GM23338 (cell line): ENCODE measurements at places on chromosomes 7 and 10. TPM values are rescaled to one million over a fixed set of nuclear protein-coding genes. Genes with fewer than 3 reads are reported as not detected.

DNA sequence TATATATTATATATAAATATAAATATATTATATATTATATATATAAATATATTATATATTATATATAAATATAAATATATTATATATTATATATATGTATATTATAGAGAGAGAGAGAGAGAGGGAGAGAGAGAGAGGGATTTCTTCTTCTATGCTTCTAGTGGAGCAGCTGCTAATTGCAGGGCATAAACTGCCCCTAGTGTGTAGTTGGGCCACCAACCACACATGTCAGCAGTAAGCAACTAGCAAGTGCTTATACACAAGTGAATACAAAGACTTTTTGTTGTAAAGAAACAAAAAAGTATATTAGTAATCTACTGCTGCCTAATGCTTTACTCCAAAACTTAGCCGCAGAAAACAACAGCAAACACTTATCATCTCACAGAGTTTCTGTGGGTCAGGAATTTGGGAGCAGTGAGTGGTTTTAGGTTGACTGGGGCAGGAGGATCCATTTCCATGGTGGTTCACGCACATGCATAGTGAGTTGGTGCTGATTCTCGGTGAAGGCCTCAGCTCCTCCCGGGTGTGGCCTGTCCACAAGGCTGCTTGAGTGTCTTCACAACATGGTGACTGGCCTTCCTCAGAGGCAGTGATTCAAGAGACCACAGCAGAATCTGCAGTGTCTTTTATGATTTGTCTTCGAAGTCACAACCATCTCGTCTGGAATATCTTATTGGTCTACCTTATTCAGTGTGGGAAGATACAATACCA is 25.5 kb upstream of the BAG3 start:
- H3K27me3 ChIP-seq: no peaks in the 10 kb centered on the region
- no peaks in the 10 kb centered on the region for H3K36me3 ChIP-seq
- DNase-seq: no peak
- H3K4me1 ChIP-seq: no peaks in the 10 kb centered on the region
- no peak overlapping the region for H3K27ac ChIP-seq

DNA sequence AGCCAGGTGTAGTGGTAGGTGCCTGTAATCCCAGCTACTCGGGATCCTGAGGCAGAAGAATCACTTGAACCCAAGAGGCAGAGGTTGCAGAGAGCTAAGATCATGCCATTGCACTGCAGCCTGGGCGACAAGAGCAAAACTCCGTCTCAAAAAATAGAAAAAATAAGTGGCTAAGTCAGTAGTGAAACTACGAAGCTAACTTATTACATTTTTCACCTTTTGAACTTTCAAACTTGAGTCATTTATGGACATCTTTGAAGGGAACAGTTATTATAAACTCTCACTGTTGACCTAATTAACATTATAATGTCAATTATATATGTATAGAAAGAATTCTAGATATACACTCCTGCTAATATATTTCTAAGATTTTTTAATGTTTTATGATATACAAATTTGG is 541.5 kb upstream of the C7orf33 start:
- H3K4me3 ChIP-seq: no peak overlapping the region
- H3K27me3 ChIP-seq: no peaks in the 10 kb centered on the region
- DNase-seq: no peak
- H3K27ac ChIP-seq: no peak overlapping the region

DNA sequence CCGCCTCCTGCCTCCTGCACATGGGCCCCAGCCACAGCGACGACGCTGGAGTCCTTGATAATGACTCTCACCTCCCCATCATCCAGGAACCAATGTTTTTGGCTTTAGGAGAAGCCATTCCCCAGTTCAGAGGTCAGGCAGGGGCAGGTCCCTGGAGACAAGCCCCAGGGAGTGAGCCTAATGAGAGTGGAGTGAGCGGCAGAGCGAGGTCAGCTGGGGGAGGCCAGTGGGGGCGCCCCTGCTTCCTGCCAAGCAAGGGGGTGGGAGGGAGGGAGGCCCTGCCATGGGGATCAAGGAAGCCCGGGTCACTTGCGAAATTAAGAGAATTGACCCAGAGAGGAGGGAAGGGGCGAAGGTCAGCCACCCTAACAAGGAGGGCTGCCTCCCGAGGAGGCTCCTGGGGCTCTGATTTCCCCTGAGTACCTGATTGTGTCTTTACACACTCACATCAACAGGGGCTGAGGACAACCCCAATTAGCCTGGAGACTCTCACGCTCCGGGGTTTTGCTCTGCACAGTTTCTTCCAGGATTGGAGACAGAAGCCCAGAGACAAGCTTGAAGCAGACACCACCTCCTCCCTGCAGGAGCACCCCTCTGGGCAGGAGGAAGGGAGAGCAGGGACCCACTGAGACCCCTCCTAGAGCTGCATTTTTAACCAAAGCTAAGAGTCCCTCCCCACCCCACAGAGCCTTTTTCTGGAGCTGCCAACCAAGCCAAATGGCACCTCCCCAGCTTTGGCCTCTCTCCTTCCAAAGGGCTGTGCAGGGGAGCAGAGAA is 112.1 kb downstream of the COL13A1 start:
- DNase-seq: no peak
- no peak overlapping the region for H3K27ac ChIP-seq
- H3K27me3 ChIP-seq: no peaks in the 10 kb centered on the region
- H3K36me3 ChIP-seq: no peaks in the 10 kb centered on the region
- no peak overlapping the region for H3K4me3 ChIP-seq

DNA sequence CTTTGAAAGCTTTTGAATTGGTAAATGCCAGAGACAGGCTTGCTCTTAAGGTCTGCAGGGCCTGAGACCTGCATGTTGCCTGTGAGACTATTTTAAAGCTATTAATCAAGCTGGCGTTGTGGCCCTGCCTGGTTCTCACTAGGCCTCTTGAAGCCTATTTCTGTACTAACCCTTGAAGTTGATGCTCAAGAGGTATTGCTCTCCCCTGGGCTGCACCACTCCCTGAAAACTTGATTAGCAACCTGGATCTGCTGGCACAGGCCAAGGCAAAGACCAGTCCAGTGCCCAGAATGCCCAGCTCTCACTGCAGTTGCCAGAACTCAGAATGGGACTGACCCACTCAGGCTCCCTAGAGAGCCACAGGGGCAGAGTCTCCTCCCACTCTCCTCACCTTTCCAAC is 220.0 kb upstream of the MEOX2 start:
- H3K4me3 ChIP-seq: no peak overlapping the region
- H3K27ac ChIP-seq: no peak overlapping the region
- H3K4me1 ChIP-seq: no peaks in the 10 kb centered on the region
- no peaks in the 10 kb centered on the region for H3K27me3 ChIP-seq
- H3K36me3 ChIP-seq: no peaks in the 10 kb centered on the region
- no peak for DNase-seq

- H3K27ac ChIP-seq: no peak overlapping the region
- no peak for DNase-seq
- no peaks in the 10 kb centered on the region for H3K27me3 ChIP-seq
- no peak overlapping the region for H3K4me3 ChIP-seq
These were observed 13.1 kb downstream of the FXYD4 start for GRCh38 chr10:43384252-43385221.

DNA sequence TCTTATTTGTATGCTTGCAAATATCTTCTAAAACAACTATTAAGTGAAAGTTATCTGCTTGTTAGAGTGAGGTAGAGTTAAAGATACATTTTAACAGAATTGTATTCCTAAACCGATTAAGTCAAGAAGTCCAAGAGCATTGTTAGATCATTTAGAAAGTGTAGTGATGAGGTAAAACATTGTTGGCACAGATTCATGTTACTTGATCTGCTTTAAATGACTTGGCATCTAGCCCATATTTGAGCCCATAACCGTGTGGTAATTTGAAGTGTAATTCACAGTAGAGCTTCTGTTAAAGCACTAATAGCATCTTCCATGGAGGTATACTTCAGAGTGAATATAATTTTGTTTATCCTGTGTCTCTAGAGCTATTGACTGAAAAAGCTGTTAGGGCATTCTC is 62.1 kb downstream of the PTEN start:
- no peak overlapping the region for H3K4me3 ChIP-seq
- no peaks in the 10 kb centered on the region for H3K36me3 ChIP-seq
- no peak overlapping the region for H3K27ac ChIP-seq
- no peak for DNase-seq
- peaks cover 67% of the 10 kb centered on the region for H3K4me1 ChIP-seq
- no peaks in the 10 kb centered on the region for H3K27me3 ChIP-seq

GRCh38 chr7:4641091-4641666 is 40.9 kb upstream of the FOXK1 start:
- peaks cover 9% of the 10 kb centered on the region for H3K27me3 ChIP-seq
- no peaks in the 10 kb centered on the region for H3K36me3 ChIP-seq
- no peak overlapping the region for H3K27ac ChIP-seq
- H3K4me3 ChIP-seq: peak overlapping the region; percentile 62
- no peak for DNase-seq

DNA sequence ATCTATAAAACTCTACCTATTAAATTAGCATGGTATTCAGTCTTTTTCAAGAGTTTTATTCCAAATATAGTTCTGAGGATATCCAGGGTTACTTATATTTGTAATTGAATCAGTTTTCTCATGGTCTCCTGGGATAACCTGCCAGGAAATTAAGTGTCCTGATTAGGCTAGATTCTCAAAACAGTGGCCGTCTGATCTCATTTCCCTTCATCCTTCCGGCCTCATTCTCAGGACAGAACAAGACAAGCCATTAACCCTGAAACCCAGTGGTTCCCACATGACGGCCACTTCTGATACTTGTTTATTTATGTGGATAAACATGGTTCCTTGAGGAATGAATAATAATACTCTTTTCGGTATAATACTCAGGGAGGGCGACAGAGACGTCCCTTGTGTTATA is 417.6 kb upstream of the POT1 start:
- no peaks in the 10 kb centered on the region for H3K27me3 ChIP-seq
- no peaks in the 10 kb centered on the region for H3K36me3 ChIP-seq
- H3K4me3 ChIP-seq: no peak overlapping the region

DNA sequence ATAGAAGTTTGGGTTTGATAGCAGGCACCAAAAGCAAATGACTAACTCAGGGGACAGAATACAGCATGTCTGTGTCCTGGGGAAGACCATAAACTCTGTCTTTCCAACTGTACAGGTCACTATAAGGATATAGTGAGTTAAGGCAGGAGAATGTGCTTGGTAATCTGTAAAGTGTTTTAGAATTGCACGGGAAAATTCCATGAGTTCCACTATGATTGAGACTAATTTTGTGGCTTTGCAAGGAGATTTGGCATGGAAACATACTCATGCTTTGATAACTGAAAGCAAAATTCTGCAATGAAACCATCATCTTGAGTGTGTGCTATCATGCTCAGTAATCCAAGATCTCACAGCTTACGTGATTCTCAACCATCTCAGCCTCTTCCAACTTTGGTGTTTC is 152.6 kb downstream of the PKD1L1 start:
- no peak overlapping the region for H3K4me3 ChIP-seq
- no peak overlapping the region for H3K27ac ChIP-seq
- no peak for DNase-seq
- no peaks in the 10 kb centered on the region for H3K27me3 ChIP-seq
- H3K36me3 ChIP-seq: no peaks in the 10 kb centered on the region

DNA sequence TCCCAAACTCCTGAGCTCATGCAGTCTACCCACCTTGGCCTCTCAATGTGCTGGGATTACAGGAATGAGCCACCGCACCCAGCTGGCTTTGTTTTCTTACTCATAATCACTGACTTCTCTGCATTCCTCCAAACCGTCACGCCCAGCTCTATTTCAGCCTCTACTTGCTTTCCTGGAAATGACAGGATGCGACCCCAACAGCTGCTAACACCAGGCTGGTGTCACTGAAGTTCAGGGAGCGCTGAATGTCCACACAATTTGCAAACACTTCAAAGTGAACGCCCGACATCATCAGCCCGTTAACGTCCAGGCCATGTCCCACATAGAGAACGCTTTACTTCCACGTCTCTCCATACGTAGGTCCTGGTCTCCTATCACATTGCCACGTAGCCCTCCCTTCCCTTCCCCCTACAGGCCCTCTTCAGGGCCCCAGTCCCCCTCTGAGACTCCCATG is 12.8 kb upstream of the PROSER2 start:
- no peak for DNase-seq
- H3K36me3 ChIP-seq: no peaks in the 10 kb centered on the region
- H3K27me3 ChIP-seq: no peaks in the 10 kb centered on the region
- no peak overlapping the region for H3K27ac ChIP-seq
- H3K4me1 ChIP-seq: peaks cover 3% of the 10 kb centered on the region; the same call in 1 of the 2 replicates

- no peak overlapping the region for H3K27ac ChIP-seq
- DNase-seq: no peak
- H3K4me1 ChIP-seq: peaks cover 5% of the 10 kb centered on the region; the same call in 1 of the 2 replicates
- peaks cover 33% of the 10 kb centered on the region; the same call in 1 of the 2 replicates for H3K36me3 ChIP-seq
- H3K27me3 ChIP-seq: no peaks in the 10 kb centered on the region
These were observed 8.6 kb downstream of the VIM start for GRCh38 chr10:17236468-17237148.

DNA sequence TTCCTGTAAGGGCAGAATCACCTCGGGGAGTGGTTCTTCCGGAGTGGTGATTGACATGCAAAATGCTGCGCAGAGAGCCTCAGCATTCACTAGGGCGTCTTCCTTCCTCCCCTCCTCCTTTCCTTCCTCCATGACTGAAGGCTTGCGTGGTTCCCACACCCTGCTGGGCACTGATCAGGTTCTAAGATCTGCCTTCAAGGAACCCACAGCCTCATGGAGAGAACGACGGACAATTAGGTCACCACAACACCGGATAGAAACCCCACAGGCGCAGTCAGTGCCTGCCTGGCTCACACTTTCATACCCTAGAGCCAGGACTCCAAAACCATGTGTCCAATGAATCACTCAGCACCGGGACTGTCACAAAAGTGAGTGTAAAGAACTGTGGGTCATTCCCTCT is 131.3 kb downstream of the DPP6 start:
- DNase-seq: no peak
- no peak overlapping the region for H3K4me3 ChIP-seq
- peaks cover 8% of the 10 kb centered on the region for H3K36me3 ChIP-seq
- no peaks in the 10 kb centered on the region for H3K4me1 ChIP-seq
- no peak overlapping the region for H3K27ac ChIP-seq
- H3K27me3 ChIP-seq: no peaks in the 10 kb centered on the region

- H3K27ac ChIP-seq: peak overlapping the region; percentile 48; the same call in 1 of the 2 replicates
- H3K4me1 ChIP-seq: peaks cover 22% of the 10 kb centered on the region
- no peaks in the 10 kb centered on the region for H3K27me3 ChIP-seq
- H3K4me3 ChIP-seq: no peak overlapping the region
These were observed 3.7 kb downstream of the LAMTOR4 start for GRCh38 chr7:100152404-100152803.

Gene KIAA1549
- total RNA-seq: 11.6 and 13.5 TPM in 2 replicates

Gene LRIT2
- not detected in 2 replicates for total RNA-seq

Gene CASTOR2
- total RNA-seq: 26.1 and 35.7 TPM in 2 replicates

Gene SLC18A2
- 7.8 and 8.7 TPM in 2 replicates for total RNA-seq

Gene HOXA5
- not detected in 2 replicates for total RNA-seq

Gene TMEM213
- total RNA-seq: 0.08 TPM in 1 of 2 replicates, not detected in the other

Gene LIPK
- not detected in 2 replicates for total RNA-seq

Gene PAX4
- not detected in 2 replicates for total RNA-seq

Gene NEUROG3
- total RNA-seq: 0.16 TPM in 1 of 2 replicates, not detected in the other
